ENCODE measurements at places on chromosomes 4 and X.

GRCh38 chr4:7803371-7803770, 136.3 kb downstream of the AFAP1 start:
- no peak for DNase-seq

- no peak for DNase-seq
Observed at GRCh38 chrX:17024886-17025285, 78.4 kb downstream of the REPS2 start.

DNA sequence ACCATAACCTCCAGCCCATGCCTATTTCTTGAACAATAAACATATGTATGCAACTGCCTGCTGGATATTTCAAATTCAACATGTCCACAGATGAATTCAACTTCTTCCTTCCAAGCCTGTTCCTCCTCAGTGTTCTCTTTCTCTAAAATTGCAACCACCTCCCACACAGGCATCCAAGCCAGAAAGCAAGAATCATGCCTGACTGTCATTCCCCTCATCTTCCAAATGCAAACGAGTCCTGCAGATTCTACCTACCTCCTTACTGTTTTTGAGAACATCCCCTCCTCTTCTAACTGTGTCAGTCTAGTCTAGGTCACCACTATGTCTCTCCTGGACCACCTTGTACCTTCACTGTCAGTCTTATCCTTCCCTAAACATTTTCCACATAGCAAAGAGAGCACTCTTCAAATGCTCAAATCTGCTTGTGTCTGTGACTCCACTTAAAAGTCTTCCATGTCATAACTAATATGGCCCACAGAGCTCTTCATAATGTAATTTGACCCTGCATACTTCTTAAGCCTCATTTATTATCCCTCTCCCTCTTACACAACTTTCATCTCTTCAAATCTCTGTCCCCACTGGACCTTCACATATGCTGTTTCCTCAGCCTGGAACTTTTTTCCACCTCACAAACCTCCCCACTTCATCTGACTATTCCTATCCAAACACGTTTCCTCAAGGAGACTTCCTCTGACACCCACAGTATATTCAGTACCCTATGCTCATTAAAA, 25.7 kb downstream of the MAPK10 start:
- DNase-seq = no peak

- DNase-seq = no peak
Observed at GRCh38 chr4:1271686-1272085, 18.0 kb upstream of the MAEA start.

GRCh38 chrX:69070949-69071650, 94.2 kb downstream of the PJA1 start:
- peak; percentile 45 for DNase-seq

DNA sequence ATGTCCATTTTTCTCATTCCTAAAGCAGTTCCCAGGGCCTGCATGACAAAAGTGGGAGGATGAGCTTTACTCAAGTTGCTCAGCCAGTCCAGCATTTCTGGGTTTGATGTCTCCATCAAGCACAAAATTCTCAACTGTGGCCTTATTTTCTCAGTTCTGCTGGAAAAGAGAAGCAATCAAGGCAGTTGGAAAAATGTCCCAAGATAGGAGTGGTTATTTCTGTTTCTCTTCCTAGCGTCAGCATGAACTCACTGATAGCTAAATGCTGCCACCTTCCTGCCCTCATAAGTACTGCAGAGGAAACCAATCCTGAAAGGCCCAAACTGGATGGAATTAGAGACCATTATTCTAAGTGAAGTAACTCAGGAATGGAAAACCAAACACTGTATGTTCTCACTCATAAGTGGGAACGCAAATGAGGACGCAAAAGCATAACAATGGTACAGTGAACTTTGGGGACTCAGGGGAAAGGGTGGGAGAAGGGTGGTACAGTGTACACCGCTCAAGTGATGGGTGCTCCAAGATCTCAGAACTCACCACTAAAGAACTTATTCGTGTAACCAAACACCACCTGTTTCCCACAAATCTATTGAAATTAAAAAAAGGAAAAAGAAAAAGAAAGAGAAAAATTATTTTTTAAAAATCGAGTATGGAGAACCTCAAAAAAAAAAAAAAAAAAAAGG, 29.6 kb downstream of the ADH7 start:
- peak; percentile 75 for DNase-seq

GRCh38 chrX:15299941-15300851, 15.2 kb downstream of the ASB11 start:
- no peak for DNase-seq

GRCh38 chr4:177079327-177079726, 230.3 kb upstream of the NEIL3 start:
- DNase-seq = no peak

- DNase-seq = no peak
Observed at GRCh38 chr4:54744487-54744886, 86.7 kb downstream of the KIT start.

- no peak for DNase-seq
Observed at GRCh38 chr4:81162752-81163458, 52.1 kb downstream of the PRKG2 start.

DNA sequence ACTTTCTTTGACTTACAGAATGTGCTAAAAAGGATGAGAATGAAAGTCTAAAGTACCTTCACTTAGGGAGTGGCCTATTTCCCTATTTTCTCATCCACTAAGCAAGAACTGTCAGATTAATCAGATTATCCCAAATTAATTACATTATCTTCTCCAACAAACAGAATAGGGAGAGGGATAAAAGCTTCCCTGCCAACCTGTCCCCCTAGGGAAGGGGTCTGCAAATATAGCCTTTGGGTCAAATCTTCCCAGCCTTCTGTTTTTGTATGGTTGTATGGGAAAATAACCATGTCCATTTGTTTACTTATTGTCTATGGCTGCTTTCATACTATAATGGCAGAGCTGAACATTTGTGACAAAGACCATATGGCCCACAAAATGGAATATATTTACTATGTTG, 57.1 kb upstream of the USP38 start:
- DNase-seq = no peak

DNA sequence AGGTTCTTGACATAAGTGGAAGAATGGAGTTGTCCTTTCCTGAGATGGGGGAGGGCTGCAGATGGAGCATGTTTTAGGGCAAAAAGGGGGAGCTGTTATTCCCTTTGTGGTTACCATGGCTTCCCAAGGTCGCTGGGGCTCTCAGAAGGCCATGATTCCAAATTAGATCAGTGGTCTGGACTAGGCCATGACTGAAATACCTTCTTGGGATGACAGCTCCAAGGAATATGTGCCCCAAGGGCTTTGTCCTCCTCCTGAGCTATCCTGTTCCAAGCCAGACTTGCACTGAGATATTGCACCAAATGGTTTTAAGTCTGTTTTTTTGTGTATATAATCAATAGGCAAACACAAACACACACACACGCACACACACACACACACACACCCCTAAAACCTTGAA, 3.0 kb upstream of the RBPJ start:
- DNase-seq = no peak

DNA sequence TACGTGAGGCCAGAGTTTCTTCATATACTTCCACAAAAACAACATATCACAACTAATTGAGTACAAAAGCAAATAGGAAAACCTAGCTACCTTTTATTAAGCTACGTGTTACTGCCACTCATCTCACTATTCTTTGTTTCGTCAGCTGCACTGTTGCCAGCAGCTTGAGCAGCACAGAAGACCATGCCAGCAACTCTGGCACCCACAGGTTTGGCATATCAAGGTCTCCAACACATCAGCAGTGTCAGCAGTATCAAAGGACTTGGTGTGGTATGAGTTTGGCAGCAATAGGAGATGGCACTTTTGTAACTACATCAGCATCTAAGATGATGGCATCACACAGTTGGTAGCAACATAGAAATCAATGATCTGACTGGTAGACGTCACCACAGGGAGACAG, 30.7 kb downstream of the CDKL2 start:
- no peak for DNase-seq

DNA sequence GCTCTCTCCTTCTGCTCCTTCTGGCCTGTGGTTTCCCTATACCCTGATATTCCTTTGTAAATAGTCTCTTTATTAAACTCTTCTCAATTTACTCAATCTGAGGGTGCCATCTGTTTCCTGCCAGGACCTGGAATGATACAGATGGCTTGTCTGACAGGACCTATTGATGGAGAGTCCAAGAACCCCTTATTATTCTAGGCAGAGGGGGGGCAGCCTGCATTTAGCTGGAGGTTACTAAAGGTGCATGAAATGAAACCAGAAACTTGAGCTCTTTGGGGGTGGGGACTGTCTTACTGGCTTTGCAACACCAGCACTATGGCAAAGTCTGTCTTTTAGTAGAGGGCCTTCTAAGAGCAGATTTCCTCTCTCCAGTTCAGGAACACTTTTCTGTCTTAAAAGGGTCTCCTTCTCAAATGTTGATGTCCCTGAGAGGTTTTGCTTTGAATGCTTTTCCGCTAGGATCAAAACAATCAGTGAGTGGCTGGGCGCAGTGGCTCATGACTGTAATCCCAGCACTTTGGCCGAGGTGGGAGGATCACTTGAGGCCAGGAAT, 162.5 kb upstream of the MED14 start:
- no peak for DNase-seq

DNA sequence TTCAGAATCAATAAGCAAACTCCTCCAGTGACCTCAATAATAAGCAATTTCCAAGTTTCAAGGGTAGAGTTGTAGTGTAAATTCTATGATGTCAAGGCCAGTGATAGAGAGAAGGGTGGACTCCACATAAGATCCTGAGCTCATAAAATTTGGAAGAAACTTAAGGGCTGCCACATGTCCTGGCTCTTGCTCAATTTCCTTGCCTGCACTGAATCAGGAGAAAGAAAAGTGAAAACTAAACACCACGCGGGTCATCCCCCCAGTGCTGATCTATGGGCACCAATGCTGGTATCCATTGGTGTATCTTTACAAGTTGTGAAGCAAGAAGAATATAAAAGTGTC, 392.0 kb upstream of the INTU start:
- no peak for DNase-seq

DNA sequence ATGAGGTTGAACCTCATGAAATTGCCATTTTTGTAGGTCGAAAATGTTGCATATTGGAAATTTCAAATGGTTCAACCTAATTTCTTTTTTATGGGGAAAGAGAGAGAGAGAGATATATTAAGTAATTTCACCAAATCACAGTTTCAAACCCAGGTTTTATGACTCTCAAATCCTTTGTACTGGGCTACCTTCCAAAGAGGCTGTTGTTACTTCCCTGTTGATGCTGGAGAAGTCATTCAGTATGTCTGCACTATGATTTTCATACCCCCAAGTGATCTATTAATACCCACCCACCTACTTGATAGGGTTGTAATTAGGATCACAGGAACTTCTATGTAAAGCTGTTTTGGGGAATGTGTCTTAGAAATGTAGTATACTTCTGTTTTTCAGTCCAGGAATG, 109.9 kb downstream of the ZNF330 start:
- DNase-seq = no peak

DNA sequence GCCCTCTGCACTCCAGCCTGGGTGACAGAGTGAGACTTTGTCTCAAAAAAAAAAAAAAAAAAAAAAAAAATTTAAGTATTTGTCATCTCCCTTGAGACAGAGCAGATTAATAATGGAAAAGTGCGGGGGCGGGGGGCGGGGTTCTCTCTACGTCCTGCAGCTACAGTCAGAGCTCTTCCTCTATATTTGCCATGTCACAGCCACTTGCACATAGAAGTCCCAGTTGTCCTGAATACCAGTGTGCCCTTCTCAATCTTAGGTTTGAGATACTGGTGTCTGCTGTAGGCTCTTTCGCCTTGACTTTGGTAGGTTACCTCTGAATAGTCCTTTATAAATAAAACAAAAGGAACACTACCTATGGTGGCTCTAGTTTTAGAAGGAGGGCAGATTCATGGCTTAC, 237.8 kb upstream of the PGRMC2 start:
- no peak for DNase-seq

- no peak for DNase-seq
Observed at GRCh38 chrX:11421805-11422524, 128.8 kb downstream of the AMELX start.

DNA sequence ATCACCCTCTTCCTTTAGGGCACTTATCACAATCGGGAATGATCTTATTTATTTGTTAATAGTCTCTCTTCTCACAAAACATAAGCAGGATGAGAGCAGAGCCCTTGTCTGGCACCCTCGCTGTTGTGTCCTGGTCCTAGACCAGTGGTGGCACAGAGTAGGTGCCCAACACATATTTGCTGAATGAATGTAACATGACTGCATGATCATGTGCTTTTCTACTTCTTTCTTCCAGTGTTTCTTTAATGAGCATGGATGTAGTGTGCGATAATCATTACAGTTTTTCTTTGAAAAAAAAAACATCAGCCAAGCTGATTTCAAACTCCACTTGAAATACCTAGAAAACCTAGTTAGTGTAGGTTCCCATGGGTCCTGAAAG, 164.1 kb downstream of the CHIC2 start:
- DNase-seq = no peak

DNA sequence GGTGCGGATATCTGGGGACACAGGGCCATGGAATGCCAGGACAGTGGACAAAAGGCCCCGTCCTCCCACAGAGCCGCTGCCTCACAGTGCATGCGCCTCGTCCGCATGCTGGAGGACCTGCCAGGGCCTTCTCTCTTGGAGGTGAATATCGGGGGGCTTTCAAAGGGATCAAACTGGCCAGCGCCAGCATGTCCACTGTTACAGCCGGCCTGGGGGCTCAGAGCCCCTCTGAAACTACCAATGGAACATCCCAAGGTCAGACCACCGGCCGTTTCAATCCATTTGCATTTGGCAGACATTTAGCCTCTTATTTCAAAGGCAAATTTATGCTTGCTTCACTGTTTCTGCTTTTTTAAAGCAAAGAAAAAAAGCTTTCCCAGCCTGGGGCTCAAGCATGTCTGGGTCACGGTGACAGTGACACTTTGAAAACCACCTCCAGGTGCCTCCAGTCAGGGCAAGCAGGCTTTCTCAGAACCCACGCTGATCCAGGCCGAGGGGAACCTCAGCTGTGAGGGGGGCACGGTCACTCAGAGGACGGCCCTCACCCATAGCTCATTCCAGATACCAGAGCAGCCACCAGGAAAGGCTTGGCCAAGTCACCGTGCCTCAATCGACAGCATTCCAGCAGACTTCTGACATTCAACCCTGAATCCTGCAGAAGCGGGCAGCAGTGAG, 57.2 kb downstream of the PPP2R2C start:
- DNase-seq = no peak

- DNase-seq = no peak
Observed at GRCh38 chr4:41579526-41579925, 41.6 kb downstream of the LIMCH1 start.

DNA sequence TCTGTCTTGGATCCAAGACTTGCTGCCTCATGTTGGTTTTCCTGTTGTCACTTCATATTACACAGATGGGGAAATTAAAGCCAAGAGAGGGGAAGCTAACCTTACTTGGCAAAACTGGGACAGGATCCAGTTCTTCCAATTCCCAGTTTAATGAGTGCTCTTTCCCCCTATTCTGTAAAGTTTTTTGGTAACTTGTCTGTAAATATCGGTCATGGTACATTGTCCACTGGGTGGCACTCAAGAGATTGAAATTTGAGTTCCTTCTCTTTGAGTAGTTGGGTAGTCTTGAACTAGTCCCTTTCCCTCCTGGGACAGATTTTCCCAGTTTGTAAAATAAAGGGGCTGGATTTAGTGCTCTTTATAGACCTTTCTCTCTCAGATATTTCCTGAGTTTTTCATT, 12.4 kb upstream of the EOLA2 start:
- DNase-seq = no peak

- DNase-seq = no peak
Observed at GRCh38 chr4:53039741-53040458, 177.8 kb downstream of the RASL11B start.
